ENCODE measurements at places on chromosomes 6 and 20.

DNA sequence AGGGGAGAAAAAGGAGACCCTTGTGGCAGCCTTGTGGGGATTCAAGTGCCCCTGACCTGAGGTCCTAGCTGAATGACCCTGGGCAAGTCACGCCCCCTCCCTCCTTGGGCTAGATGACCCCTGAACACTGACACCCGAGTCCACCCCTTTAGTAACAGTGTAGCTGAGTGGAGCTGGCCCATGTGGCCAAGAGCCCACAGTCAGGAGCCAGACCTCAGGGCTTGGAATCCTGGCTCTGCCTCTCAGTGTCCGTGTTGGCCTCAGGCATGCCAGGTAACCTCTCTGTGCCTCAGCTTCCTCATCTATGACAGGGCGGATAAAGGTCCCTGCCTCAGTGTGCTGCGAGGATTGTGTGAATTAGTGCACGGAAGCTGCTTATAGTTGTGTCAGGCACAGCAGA is 14.3 kb downstream of the IP6K3 start:
- no peak for DNase-seq

GRCh38 chr6:100678027-100678426 is 203.1 kb downstream of the ASCC3 start:
- DNase-seq: no peak

GRCh38 chr20:50744143-50744792 is 12.9 kb downstream of the PARD6B start:
- no peak for DNase-seq

DNA sequence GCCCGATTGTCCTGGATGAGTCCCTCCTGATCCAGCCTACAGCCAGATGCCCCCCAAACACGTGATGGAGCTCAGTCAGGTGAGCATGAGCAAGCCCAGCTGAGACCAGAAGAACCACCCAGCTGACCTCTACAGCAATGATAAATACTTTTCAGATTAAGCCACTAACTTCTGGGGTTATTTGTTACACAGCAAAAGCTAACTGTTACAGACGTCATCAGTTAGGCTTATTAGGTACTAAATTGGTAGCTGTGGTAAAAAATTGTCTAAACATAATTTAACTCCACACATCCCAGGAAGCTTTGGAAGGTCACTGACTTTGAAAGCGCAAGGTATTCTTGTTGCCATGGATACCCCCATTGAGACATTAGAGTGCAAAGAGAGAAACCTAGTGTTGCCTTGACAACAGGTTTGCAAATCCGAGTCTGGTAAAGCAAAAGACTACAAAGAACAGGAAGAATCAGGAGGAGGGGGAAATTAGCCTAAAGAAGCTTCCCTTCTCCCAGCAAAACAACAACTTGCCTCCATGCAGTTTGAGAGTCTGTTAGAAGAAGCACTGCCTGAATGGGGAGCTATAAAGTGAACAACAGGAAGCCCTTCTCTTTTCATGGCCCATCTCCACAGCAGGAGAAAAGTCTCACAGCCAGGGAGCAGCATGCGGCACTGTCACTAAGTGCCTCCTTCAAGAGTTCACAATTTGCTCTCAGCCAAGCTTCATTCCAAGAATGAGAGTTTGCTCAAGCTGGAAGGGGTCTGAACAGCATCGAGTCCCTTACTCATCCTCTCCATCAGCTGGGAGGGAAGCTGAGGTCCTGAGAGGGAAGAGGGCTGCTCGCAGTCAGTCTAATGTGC is 41.7 kb upstream of the ZNF831 start:
- no peak for DNase-seq

DNA sequence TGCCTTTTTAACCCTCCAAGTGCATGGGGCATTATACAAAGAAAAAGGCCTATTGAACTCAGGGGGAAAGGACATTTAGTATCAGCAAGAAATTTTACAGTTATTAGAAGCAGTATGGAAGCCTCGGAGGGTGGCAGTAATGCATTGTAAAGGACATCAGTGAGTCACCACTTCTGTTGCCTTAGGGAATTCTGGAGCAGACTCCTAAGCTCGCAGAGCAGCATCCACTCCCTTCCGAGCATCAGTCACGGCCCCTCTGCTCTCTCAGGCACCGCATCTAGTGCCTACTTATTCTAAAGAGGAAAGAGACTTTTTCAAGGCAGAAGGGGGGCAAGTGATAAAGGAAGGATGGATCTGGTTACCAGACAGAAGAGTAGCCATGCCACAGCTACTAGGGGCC is 296.5 kb downstream of the RNGTT start:
- DNase-seq: no peak

All from cerebellar nuclear complex (tissue), 1 donor.